Nephron progenitor cell (in vitro differentiated cells): ENCODE measurements at places on chromosomes 12 and 14.

DNA sequence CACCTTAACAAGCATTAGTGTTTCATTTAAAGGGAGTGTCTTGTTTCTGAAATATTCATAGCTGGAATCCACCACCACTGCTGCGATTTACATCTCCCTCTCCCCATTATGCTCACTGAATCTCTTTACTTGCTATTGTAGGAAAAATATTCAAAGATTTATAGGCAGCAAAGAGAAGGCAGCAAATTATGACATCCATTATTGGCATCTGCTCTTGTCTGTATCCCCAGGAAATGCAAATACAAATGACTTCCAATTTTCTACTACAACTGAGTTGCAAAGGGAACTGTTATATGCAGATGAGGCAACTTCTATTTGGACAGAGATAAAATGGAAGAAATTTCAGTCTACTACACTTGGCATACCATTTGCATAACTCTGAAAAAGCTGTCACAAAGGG is 88.4 kb upstream of the PRKD1 start:
- H3K27me3 ChIP-seq, result no peaks in the 10 kb centered on the region
- no peak overlapping the region for H3K4me3 ChIP-seq
- H3K27ac ChIP-seq, result no peak overlapping the region
- no peak for DNase-seq

DNA sequence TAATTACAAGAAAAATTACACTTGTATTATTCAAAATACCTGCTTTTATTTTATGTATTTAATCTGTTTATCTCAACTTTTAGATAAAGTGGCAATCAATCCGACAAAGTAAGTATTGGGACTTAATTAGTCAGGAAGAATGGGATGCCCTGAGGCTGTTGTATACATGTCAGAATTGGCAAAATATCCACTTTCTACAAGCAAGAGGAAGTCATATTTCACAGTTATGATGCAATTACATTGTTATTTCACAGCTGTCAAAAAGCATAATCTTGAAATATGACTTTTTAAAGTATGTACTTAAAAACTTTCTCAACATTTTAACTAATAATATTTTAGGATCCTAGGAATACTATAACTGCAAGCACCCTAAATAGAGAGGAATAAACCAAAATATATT is 357.1 kb upstream of the MGAT4C start:
- H3K4me1 ChIP-seq, result no peaks in the 10 kb centered on the region
- no peak for DNase-seq
- peaks cover 5% of the 10 kb centered on the region for H3K27me3 ChIP-seq
- H3K4me3 ChIP-seq, result no peak overlapping the region
- H3K27ac ChIP-seq, result no peak overlapping the region

GRCh38 chr12:104462931-104463339 is 6.2 kb downstream of the CHST11 start:
- no peak for DNase-seq
- peaks cover 3% of the 10 kb centered on the region for H3K27me3 ChIP-seq
- peak overlapping the region; percentile 41 for H3K27ac ChIP-seq
- H3K36me3 ChIP-seq, result peaks cover 24% of the 10 kb centered on the region
- peaks cover 39% of the 10 kb centered on the region for H3K4me1 ChIP-seq
- no peak overlapping the region for H3K4me3 ChIP-seq

DNA sequence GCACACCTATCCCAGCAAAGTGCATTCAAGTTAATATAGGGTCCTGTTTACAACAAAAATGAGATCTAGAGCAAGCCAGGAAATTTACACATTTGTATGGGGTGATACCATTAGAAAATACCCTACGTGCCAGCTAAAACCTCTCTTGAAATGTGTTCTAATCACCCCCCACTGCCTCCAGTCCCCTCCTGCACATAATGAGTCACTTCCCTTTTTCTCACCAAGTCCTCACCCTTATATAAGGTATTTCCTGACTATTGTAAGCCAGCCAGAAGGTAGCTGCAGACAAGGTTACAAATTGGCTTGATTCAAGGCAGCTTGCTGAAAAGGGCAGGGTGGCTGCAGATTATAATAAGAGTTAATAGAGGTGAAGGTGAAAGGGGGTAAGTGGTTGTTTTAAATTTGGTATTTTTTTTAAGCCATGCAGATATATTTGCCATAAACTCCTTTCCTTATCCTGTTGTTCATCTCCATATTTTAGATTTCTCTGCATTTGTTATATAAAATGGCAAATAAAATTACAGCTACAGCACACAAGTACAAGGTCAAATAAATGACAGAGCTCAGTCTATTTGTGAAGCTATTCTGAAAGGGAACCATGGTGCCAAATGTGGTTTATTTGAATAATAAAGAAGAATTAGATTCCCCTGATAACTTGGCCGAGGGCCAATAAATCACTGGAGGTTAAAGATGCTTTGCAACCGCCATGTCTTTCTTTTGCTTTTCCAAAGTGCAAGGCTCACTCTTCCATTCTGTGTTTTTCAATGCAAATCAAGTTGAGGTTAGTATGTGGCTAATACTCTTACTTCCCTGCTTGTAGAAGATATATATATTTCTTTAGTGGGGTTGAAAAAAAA is 385.9 kb downstream of the EGLN3 start:
- H3K27me3 ChIP-seq, result no peaks in the 10 kb centered on the region
- H3K4me3 ChIP-seq, result no peak overlapping the region
- peaks cover 49% of the 10 kb centered on the region for H3K4me1 ChIP-seq
- H3K27ac ChIP-seq, result no peak overlapping the region
- no peaks in the 10 kb centered on the region for H3K36me3 ChIP-seq

DNA sequence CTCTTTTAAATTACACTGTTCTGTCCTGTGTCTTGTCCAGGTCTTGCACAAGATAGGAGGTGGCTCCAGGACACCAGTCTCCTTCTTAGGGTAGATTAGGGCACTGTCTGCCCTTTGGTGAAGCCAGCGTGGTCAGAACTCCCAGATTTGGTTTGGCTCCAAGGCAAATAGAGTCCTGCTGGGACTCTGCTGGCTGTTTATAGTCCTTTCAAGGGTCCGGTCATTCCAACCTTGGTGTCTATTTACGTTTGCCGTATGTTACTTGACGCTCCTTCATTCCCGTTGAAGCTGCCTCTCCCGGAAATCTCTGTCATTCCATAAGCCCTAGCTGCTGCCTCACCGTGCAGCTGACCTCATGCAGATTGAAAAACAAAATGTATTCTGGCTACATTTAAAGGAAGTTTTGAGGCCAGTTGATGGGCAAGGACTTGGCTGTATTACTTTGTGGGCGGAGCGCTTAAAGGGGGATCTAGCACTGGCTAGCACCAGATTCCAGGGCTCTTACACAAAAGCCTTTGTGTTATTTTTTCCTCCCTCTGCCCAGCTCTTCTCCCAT is 180.6 kb downstream of the AKAP6 start:
- no peak for DNase-seq
- peak overlapping the region; percentile 86 for H3K27ac ChIP-seq
- no peaks in the 10 kb centered on the region for H3K27me3 ChIP-seq

- no peaks in the 10 kb centered on the region for H3K27me3 ChIP-seq
- H3K4me1 ChIP-seq, result no peaks in the 10 kb centered on the region
- H3K36me3 ChIP-seq, result no peaks in the 10 kb centered on the region
Observed at GRCh38 chr14:41900644-41901043, 294.0 kb downstream of the LRFN5 start.
